Activated naive CD4-positive, alpha-beta T cell (primary cell): ENCODE measurements at places on chromosomes 7 and 10.
A peak's percentile ranks its signal among the peaks of the same experiment; 100 is the strongest.

- DNase-seq, result no peak
These were observed 32.5 kb upstream of the ERCC6 start for GRCh38 chr10:49571388-49571787.

- no peak for DNase-seq
These were observed 1.5 kb upstream of the OGDH start for GRCh38 chr7:44604941-44605340.

- DNase-seq, result no peak
These were observed 228.2 kb downstream of the AHR start for GRCh38 chr7:17526621-17527020.

DNA sequence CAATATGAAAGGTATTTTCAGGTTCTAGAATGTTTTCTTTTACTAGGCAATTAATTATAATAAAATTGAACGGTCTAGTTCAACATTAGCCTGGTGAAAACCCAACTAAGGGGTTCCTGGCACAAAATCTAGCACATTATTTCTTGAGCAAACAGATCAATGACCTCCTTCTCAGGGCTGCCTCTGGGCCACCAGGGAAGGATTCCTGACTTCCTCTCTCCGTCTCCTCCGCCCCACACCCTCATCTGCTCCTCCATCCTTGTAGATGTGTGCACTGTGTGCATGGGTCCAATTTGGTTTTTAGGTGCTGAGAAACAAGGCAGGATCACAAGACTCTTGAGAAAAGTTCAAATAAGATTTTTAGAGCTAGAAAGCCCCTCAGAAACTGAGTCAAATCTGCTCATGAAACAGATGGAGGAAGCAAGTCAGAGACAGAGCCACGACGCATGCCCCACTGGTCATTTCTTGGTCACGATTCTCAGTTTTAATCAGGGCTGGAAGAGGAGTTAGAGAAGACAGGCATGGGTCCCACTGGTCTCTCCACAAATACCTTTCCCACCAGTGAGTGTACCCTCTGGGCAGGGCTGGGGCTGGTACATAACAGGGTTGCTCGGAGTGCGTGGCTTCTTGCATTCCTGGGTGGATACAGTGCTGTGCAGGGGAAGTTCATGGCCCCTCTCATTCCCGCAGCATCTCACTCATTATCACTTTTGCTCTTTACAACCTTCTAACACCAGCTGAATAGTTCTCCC, 3.8 kb downstream of the TRPV6 start:
- no peak for DNase-seq

- peak; percentile 28 for DNase-seq
These were observed 819 bp downstream of the TMED4 start for GRCh38 chr7:44580945-44581878.

GRCh38 chr7:30703756-30704155, 21.5 kb upstream of the CRHR2 start:
- no peak for DNase-seq

DNA sequence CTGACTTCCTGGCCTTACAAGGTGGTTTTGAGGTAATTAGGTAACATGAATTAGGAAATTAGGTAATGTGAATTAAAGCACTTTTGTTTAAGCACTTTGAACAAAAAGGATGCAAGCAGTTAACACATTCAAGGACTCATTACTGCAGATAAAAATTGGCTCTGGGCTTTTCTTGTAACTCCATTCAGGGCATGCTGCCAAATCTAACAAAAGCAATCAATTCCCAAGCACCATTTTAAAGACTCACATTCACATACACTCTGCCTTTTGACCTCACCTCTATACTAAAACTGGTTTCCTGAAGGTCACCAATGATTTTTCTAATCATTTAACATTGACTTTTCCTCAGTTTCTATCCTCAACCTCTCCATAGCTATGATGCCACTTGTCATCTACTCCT, 251.2 kb upstream of the RHOBTB1 start:
- DNase-seq, result no peak

GRCh38 chr10:44390585-44391072, 5.7 kb upstream of the CXCL12 start:
- no peak for DNase-seq

DNA sequence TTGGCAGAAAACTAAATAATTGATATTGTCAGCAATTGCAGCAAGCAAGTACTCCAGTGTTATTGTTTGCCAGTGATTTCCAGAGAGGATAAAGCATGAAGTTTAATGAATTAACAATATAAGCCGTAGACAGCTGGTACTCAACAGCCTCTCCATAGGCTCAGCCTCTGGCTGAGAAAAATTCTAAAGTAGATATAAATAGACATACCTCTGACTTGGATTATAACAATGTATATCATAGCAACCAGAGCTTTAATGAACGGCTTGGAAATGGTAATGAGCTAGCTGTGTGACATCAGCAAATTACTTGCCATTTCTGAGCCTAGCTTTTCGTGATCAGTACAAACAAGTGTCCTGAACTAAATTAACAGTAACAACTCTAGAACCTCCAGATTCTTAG, 1055.4 kb upstream of the AUTS2 start:
- DNase-seq, result no peak

- no peak for DNase-seq
These were observed 56.5 kb upstream of the SP4 start for GRCh38 chr7:21371360-21371759.

DNA sequence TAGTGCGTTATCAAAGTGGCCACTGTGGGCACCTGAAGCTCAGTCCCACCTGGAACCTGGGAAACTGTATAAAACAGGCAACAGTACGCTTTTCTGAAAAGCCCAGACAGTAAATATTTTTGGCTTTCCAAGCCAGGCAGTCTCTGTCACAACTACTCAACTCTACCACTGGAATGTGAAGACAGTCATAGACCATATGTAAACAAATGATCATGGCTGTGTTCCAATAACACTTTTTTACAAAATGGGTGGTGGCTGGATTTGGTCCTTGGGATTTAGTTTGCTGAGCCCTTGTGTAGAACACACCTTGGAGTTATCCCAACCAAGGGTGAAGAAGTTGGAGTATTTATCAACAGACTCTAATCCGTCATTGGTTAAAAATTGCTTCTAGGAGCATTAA, 259.9 kb downstream of the SKIDA1 start:
- DNase-seq, result no peak

DNA sequence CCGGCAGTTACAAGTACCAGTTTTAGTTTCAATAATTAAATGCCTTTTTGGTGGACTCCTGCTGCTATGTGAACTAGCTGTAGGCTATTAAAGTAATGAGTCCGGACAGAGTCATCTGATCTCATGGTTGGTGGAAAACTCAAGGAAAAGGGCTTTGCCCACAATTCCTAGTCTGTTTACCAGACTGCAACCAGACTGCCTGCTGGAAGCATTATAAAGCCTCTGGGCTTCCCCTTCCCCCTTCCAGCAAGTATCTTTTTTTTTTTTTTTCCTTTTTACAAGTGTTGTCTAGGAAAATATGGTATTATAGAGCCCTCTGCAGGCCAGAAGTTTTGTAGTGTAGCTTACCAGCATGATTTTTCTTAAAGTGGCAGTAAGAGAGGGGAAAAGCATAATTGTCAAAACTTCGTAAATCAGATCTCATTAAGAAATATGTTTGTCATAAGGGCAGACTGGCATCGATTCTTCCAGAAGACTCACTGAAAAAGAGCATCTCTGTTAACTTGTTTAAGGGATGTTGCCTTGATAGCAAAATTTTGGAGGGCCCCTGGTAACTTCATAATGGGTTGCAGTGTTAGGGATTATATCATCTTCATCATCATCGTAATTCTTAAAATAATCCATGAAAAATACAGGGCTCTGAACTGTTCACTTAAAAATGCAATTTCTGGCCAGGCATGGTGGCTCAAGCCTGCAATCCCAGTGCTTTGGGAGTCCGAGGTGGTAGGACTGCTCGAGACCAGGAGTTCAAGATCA, 181.3 kb downstream of the TAX1BP1 start:
- no peak for DNase-seq

GRCh38 chr10:110755781-110756180, 111.6 kb downstream of the RBM20 start:
- DNase-seq, result no peak

DNA sequence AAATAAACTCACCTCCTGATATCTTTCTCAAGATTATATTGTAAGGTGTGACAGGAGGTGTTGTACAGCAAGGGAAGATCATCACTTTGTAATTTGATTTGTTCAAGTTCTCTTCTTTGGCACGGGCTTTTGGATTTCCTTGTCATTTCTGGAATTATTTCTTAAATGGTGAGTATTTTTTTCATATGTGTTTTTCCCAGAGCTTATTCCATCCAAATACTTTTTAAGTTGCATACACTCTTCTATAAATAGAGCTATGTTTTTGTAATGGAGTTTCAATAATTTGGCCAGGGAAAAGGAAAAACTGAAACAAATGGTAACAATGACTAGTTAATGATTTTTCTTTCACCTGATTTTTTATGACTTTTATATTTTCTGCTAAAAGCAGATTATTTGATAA, 92.5 kb downstream of the CFAP58 start:
- DNase-seq, result no peak

- no peak for DNase-seq
These were observed 17.8 kb upstream of the CCNJ start for GRCh38 chr10:96025566-96025965.

DNA sequence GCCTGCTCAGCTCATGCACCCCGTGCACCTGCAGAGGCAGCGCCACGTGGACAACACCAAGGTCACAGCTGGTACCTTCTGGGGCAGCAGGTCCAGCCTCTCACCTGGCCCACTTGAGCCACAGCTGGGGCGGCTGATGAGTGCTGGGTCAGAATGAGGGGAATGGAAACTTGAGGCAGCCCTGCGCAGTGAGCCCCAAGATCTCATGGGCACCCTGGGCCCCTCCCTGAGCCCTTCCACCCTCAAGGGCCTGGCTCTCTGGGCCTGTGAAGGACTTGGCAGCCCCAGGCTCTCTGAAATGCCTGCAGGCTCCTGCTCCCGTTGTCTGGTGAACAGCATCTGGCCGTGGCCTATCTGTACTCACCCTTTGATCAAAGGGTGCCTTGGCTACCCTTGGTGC, 112.7 kb downstream of the TCERG1L start:
- no peak for DNase-seq

- DNase-seq, result no peak
These were observed 12.8 kb upstream of the GPR85 start for GRCh38 chr7:113099284-113099919.

- no peak for DNase-seq
These were observed 5.2 kb downstream of the EGFR start for GRCh38 chr7:55023841-55024505.

GRCh38 chr10:11209830-11210181, 192.1 kb downstream of the CELF2 start:
- no peak for DNase-seq

DNA sequence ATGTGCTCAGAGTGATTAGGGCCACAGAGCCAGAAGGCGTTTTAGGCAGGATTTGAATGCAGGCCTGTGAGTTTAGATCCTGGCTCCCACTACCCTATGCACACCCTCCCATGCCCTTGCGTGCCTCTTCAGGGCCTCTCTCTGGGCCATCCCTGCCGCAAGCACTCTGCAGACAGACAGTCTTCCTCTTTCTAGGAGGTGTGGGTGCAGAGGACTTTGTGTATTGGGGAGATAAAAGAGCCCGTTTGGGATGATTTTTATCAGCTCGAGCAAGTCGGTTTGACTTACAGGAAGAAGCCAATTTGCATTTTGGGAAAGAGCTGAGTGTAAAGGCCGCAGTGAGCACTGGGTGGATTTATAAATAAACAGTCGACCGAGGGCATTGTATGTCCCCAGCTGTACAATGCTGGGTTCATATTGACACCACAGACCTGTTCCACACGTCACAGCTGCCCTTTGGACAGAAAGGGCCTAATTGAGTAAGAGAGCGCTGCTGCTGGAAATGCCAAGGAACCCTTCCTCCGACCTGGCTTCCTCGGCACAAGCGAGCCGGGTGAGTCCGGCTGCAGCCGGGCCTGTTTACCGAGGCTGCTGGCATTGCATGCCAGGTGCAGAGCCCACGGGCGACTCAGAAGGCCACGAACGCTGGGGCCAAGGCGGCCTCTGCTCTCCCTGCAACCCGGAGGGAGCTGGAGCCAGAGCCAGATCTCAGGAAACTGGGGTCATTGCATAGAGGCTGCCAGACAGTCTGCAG, 25.1 kb downstream of the ZMIZ1 start:
- DNase-seq, result no peak

DNA sequence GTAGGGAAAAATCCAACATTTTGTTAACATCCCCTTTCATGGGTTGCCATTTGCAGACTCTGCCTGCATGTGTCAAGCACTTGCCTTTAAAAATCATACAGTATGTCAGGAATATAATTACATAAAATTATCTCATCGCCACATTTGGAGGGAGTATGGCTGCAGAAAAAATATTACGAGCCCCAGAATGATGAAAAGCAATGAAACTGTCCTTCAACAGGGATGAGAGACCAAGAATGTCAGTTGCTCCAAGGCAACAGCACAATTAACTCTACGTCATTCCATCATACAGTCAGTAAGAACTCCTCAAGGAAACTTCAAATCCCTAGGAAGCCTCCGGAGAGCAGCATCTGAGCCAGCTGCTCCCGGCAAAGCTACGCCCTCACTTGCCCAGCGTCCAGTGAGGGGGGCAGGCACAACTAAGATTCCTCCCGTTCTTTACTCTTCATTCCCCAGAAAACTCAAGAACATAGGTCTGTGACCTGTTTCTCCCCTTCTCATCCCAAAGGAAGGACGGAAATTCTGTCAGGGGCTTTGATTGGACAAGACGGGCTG, 132.9 kb downstream of the ANLN start:
- DNase-seq, result no peak

DNA sequence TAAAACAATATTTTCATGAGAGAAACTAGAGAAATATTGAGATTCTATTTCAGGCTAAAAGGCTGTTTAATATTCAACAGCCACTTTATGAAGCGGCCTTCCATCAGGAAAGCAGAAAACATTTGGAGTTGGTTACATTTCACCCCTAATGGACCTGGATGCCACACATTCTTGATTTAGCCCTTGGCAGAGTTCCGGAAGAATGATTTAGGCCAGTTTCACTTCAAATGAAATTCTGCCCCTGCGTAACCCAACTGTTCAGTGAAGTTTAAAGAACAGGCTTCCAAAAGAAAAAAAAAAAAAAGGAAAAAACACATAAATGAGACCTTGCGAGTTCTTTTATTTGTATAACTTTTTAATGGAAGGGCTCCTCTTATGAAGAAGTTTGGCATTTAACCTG, 239.2 kb upstream of the AKR1E2 start:
- DNase-seq, result no peak

- DNase-seq, result no peak
These were observed 3.2 kb downstream of the SLC4A2 start for GRCh38 chr7:151062399-151063211.
